Left lung (tissue), 14 donors: ENCODE measurements at places on chromosomes 4 and X. TPM values are rescaled to one million over a fixed set of nuclear protein-coding genes. Genes with fewer than 3 reads are reported as not detected.

The MAP9 gene
- total RNA-seq: 12.2 TPM

The FLNA gene
- total RNA-seq: 1,793 TPM

The PRKG2 gene
- total RNA-seq: 2.0 TPM

The EPHA5 gene
- total RNA-seq: not detected

The FAM9B gene
- 0.16 TPM for total RNA-seq

The DTHD1 gene
- total RNA-seq: 0.38 TPM

The SULT1E1 gene
- 12.0 TPM for total RNA-seq

The GPRASP1 gene
- total RNA-seq: 4.0 TPM

The ARSD gene
- total RNA-seq: 58.9 TPM

The RNF150 gene
- 3.1 TPM for total RNA-seq

The MGARP gene
- total RNA-seq: 0.21 TPM

The SCML1 gene
- total RNA-seq: 10.3 TPM

The SLC9B1 gene
- 0.52 TPM for total RNA-seq

The CXCR3 gene
- total RNA-seq: 1.7 TPM

The TKTL2 gene
- total RNA-seq: not detected

The CCDC158 gene
- total RNA-seq: 0.61 TPM

The F11 gene
- total RNA-seq: 4.6 TPM

The DDX60 gene
- total RNA-seq: 32.4 TPM
